NT2/D1 (cell line): ENCODE measurements at places on chromosomes 1 and 21.

- DNase-seq = no peak
These were observed 18.6 kb downstream of the TMEM81 start for GRCh38 chr1:205065666-205066065.

DNA sequence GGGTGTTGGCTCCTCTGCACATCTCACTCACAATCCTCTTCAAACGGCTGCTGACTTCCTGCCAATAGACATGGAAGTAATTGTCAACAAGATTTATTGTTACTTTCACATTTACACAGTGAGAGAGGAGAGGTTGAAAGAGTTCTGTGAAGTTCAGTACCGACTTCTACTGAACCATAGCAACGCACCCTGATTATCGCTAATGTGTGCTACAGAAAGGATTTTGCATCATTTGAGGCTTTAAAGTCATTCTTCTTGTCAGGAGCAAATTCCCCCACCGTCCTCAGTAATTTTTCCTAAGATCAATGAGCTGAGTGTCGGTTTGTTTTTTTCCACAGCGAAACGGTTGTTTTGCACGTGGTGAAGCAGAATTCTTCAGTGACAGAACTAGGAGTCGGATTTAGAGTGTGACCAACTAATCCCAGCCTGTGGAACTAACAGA, 361.0 kb downstream of the ADGRL2 start:
- no peak for DNase-seq

- DNase-seq = no peak
These were observed 219.9 kb downstream of the ASTN1 start for GRCh38 chr1:176944606-176945005.

DNA sequence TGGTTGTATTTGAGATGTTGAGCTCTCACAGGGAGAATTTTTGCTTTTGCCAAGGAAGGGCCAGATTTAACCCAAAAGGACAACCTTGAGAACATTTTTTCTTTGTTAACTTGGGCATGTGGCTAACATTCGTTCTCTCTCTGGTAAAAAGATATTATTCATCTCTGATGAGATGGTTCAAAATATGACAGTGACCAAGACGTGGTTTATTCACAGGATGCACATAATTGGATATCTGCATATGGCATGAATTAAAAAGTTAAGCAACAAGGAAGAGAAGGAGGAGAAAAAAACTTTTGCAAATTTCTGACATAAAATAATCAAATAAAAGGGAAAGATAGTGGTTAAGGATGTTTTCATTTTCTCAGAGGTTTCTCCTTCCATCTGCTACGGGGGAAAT, 43.1 kb upstream of the BCL10 start:
- DNase-seq = no peak

- DNase-seq = no peak
These were observed 23.9 kb downstream of the FMO5 start for GRCh38 chr1:147201276-147201675.

DNA sequence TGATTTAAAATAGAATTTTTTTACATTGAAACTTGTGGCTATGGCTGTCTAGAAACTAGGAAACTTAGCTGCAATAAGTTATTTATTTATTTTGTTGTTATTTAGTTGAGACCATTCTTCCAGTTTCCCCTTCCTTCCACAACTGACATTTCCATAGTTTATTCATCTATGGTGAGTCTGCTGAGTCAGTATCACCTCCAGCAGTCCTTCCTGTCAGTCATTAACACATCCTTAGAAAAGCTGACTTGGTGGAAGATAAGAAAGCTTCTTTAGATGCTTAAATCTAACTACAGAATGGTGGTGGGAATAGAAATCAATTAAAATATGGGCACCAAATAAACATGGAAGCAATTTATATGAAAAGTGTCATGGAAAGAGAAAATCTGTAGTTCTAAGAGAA, 714.0 kb downstream of the RWDD3 start:
- DNase-seq = peak; percentile 5

- DNase-seq = no peak
These were observed 161.8 kb upstream of the PDE4B start for GRCh38 chr1:65630855-65631254.

GRCh38 chr1:159443066-159443750, 3.7 kb downstream of the OR10J1 start:
- DNase-seq = no peak

DNA sequence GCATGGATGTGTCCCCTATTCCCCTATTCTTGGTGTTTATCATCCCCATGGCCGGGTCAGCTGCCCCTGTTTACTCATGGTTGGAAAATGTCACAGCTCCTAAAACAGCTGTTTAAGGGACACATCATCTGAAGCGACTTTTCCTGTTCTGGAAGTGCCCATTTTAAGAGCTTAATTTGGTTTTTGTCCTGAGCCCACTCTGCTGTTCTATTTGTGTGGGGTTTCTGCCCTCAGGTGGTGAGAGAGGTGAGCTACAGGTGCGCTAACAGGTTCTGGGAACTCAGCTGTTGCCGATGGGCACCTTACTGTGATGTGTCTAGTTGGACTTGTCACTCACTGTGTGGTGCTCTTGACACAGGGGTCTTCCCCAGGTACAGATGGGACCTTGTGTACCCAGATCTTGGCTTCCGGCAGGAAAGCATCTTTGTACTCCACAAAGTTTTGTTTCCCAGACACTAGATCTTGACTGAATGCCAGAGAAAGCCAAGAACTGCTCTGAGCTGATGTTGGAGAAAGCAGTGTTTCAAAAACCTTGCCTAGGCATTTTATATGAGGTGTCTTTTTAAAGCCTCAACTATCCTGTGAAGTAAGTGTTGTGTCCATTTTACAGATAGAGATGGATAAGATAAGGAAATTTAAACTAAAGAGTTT, 59.0 kb upstream of the CD1D start:
- DNase-seq = no peak

DNA sequence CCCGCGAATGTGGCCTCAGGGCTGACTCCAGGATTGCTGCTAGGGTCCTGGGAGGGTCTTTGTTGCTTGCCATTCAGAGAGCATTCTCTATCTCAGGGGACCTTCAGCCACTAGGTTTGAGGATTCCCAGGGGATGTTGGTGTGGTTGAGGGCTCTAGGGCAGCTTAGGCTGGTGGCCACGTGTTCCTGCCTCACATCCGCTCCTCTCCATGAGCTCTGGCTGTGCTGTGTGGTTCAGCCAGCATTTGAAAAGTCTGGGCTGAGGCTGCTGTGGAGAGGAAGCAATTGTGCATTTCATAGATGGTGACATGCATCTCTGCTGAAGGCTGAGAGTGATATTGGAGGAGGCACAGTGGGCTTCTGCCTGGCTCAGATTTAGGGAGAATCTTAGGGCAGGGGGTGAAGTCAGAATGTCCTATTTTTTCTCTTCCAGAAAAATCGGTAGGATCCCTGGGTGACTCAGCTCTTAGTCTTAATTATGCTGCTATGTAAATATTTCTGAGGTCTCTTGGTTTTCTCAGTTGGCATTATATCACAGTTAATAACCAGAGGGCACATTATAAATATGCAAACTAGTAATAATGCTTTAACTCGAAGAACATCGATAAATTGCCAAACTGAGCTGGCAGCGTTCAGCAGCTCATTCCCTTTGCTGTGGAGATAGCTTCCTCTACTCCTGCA, 182.3 kb downstream of the CAMTA1 start:
- DNase-seq = no peak

DNA sequence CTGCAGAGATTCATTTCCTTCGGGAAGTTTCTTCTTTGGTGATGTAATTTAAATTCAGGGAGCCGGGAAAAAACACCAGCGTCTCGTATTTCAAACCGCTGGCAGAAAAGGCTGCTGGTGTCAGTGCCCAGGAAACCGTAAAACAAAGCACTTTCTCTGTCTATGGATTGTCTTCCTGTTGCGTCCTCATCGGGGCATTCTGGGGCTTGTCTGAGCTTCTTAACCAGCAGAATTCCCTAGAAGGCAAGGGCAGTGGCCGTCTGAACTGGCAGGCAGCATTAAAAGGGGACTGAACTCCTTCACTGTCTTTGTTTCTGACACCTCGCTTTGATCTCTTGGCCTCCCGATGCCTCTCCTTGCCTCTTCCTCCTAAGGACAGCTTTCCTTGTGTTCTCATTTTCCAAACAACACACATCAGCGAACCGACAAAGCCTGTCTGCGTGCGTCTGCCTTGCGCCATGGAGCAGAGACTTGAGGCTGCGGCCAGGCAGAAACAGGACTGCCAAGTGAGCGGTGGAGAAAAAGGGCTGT, 391.6 kb upstream of the VAMP3 start:
- peak; percentile 43 for DNase-seq

DNA sequence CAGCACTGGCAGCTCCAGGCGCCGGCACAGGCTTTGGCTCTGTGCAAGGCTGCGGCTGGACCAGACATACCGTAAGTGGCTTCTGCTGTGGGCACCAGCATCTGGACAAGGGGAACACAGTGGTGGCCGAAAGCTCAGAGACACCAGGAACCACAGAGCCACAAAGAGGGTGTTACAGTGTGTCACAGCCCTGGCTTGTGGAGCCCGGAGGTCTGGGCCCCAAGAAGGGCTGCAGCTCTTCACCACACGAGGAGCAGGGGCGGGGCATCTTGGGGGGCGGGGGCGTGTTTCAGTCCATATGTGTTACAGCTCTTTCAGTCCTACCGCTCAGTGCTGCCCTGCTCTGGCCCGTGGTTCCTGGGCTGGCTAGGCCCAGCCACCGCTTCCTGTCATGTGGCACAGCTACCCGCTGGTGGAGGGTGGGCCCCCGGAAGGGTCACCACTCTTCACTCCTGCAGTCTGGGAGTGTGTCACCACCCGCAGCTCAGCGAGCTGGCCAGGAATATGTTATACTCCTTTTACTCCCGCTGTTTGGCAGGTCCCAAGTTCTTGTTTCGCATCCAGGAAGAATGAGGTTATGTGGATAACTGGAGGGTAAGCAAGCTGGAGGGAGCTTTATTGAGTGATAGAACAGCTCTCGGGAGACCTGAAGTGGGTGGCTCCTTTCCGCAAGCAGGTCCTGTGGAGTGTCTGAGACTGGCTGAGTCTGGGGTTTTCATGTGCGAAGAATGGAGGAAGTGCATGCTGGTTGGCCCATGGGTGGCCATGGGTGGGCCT, 3.3 kb upstream of the LSM10 start:
- DNase-seq = no peak

- DNase-seq = no peak
These were observed 113.8 kb upstream of the ZC3H11B start for GRCh38 chr1:219726480-219727272.

DNA sequence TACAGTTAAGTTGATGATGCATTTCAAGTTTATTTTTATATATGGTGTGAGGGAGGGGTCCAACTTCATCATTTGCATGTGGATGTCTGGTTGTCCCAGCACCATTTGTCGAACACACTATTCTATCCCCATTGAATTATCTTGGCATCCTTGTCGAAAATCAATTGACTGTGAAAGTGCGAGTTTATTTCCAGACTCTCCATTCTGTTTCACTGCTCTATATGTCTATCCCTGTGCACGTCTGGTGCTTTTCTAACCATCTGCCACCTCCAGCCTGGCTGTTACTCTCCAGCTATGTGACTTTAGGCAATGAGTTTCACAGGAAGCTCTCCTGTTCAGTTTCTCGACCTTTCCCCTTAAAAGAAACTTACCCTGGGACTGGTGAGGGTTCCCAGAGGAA, 137.1 kb upstream of the KLHDC7A start:
- DNase-seq = no peak
